ENCODE measurements at places on chromosomes 6 and 20.

GRCh38 chr6:37521674-37522073, 22.0 kb upstream of the CCDC167 start:
- no peak for DNase-seq

DNA sequence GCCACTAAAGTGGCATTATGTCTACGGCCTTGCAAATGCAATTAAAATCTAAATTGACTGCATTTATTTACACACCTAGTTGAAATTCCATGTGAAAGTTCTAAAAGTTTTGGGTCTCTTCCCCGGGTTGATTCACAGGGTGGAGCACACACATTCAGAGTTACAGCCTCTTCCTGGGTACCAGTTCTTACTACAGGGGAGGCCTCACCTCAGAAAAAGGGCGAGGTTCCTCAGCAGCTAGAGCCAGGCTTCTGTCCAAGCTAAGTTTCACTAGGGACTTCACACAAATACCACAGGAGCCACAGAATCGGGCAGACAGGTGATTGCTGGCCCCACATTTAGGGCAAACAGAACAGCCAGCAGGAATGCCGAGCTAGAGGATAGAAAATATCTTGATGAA, 52.7 kb downstream of the DZANK1 start:
- DNase-seq = no peak

- no peak for DNase-seq
Observed at GRCh38 chr6:162387718-162388382, 339.7 kb downstream of the PRKN start.

DNA sequence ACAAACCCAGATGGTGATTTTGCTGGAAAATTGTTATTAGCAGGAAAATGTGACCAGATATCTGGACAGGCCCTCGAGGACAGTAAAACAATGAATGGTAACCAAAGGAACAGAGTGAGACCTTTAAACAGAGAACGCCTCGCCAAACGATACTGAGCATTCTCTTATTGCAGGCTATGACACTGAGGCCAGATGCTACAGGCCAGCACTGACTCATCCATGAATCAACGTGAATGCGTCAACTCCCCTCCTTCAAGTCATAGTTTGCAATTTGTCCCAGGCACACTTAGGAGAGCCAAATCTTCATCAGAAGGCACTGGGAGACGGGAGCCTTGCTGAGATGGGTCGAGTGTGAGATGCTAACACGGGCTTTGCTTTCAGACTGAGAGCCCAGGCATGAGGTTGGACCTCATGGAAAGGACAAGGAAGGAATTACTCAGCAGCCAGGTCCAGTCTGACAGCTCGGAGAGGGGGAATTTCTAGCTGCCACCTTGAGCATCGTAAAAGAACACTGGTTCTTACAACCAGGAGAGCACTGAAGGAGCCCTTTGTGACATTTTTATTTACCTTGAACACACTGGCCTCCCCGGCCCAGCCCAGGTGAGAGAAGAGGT, 60.7 kb downstream of the BMP7 start:
- DNase-seq = no peak

All from T-helper 17 cell (primary cell).